ENCODE measurements at places on chromosomes 7 and 10.

- DNase-seq, result no peak
Measured at GRCh38 chr10:119616882-119617570, 20.3 kb upstream of the TIAL1 start.

- DNase-seq, result no peak
Measured at GRCh38 chr10:132847416-132847777, 61.5 kb upstream of the NKX6-2 start.

GRCh38 chr10:73509695-73510094 is 13.9 kb upstream of the PPP3CB start:
- no peak for DNase-seq

- DNase-seq, result no peak
Measured at GRCh38 chr7:82467020-82467419, 23.4 kb upstream of the CACNA2D1 start.

DNA sequence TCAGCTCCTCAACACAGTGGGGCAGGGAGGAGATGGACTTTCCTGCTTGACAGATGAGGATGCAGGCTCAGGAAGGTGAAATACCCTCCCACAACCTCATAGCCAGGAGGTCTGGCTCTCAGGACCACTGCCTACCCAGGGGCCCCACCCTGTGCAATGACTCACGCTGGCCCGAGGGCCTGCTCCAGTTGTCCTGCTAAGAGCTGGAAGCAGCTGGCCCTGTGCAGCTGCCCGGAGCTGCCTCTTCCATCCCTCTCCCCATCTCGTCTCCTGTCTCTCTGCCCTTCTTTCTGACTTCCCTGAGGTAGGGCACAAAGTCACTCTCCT is 123.9 kb downstream of the ZMIZ1 start:
- DNase-seq, result no peak

All from common myeloid progenitor, CD34-positive (primary cell).